NCI-H460 (cell line): ENCODE measurements at places on chromosomes 7 and 10. TPM values are rescaled to one million over a fixed set of nuclear protein-coding genes. Genes with fewer than 3 reads are reported as not detected.

- no peak for DNase-seq
Observed at GRCh38 chr10:61409157-61409556, 44.0 kb downstream of the TMEM26 start.

ZNF479 gene
- not detected in 2 replicates for total RNA-seq

- DNase-seq, result no peak
Observed at GRCh38 chr7:117165656-117166055, 157.2 kb downstream of the WNT2 start.

DNA sequence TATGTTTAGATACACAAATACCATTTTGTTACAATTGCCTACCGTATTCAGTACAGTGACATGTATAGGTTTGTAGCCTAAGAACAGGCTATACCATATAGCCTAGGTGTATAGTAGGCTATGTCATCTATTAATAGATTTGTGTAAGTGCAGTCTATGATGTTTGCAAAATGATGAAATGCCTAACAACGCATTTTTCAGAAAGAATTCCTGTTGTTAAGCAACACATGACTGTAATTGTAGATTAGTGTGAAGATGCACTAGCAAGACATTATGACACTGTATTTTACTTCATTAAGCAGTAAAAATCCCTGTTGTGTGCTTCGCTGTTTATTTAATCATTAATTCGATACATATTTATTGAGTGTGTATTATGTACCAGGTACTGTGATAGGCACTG is 446.0 kb downstream of the SUGCT start:
- no peak for DNase-seq

GRCh38 chr7:42278344-42278743 is 41.3 kb upstream of the GLI3 start:
- no peak for DNase-seq

PDGFA gene
- total RNA-seq, result 20.3 and 21.4 TPM in 2 replicates

CFAP43 gene
- 0.22 TPM in 1 of 2 replicates, not detected in the other for total RNA-seq

DNA sequence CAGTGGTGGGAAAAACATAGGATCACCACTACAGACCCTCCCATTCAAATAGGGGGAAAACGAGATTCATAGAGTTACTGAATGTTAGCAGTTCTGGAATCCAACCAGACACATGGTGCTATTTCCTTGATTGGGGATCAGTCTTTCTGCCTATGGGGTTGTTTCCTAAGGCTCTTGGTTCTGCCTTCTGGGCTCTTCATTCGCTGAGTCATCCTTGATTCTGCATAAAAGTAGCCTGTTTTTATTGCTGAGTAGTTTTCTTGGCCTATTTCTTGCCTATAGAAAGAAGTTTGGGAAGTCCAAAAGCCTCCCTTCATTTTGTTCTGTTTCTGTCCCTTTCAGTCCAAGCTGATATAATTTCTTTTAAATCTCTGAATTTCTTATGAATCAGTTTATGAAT is 99.3 kb upstream of the OIT3 start:
- peak; percentile 29 for DNase-seq

DGKI gene
- total RNA-seq, result 0.17 and 0.40 TPM in 2 replicates

DNA sequence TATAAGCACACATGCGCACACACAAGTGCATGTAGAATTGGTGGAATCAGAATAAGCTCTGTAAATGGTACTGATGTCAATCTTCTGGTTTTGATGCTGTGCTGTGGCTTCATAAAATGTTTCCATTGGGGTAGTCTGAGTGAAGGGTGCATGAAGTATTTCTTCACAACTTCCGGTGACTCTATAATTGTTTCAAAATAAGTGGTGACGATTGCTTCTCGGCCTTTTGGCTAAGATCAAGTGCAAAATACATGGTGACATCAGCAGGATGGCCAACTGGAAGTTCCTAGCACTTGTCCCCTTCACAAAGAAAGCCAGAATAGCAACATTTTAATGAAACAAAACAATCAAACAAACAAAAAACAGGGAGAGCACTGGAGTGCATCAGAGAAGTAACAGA is 41.6 kb upstream of the CAMK2B start:
- DNase-seq, result no peak

TMEM130 gene
- not detected in 2 replicates for total RNA-seq

CYP2C19 gene
- total RNA-seq, result not detected in 2 replicates

MEIG1 gene
- not detected in 2 replicates for total RNA-seq

DNA sequence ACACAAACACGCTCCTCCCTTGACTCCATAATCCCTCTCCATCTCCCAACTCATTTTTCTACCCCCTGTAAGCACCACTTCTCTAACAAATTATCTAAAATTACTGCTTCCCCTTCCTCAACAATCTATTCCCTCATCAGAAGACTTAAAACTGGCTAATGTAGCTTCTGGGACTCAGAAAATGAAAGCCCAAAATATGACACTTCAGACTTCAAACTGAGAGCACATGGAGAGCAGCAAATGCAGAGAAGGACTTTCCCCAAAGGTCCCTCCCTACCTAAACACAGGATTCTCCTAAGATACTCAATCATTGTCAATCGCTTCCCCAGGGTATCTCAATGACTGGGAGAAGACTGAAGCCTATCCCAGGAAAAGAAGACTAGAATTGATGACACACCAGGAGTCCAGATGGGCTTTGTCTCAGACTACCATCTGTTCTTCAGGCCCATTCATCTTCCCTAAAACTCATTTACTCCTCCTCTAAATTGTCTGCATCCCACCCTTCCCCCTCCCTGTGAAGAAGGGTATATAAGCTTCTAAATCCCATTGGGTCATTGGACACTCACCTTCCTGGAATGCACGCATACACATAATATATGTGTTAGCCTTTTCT is 39.2 kb downstream of the ST8SIA6 start:
- no peak for DNase-seq

OR2A1 gene
- total RNA-seq, result not detected in 2 replicates

GRCh38 chr7:149860821-149861727 is 12.7 kb upstream of the ATP6V0E2 start:
- DNase-seq, result no peak

DNA sequence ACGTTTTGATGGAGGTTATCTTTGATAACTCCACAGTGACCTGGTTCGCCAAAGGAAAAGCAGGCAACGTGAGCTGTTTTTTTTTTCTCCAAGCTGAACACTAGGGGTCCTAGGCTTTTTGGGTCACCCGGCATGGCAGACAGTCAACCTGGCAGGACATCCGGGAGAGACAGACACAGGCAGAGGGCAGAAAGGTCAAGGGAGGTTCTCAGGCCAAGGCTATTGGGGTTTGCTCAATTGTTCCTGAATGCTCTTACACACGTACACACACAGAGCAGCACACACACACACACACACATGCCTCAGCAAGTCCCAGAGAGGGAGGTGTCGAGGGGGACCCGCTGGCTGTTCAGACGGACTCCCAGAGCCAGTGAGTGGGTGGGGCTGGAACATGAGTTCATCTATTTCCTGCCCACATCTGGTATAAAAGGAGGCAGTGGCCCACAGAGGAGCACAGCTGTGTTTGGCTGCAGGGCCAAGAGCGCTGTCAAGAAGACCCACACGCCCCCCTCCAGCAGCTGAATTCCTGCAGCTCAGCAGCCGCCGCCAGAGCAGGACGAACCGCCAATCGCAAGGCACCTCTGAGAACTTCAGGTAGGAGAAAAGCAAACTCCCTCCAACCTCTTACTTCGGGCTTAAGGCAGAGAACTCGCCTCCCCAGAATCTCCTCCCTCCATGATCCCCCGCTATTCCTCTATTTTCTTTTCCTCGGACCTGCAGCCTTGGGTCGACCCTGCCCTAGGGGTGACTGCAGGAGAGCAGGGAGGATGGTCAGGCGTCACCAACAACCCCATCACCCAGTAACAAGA is at the start of gene SERPINE1:
TSS of gene SERPINE1 (plus strand) at position 454 of the 809 bp plus-strand sequence. CDS start 1,290 bp downstream, outside the sequence.
- DNase-seq, result peak; percentile 62

MSMB gene
- total RNA-seq, result not detected in 2 replicates

- DNase-seq, result no peak
Observed at GRCh38 chr7:155043756-155044155, 26.4 kb upstream of the HTR5A start.

- no peak for DNase-seq
Observed at GRCh38 chr7:68676813-68677535, 921.3 kb upstream of the AUTS2 start.

DNA sequence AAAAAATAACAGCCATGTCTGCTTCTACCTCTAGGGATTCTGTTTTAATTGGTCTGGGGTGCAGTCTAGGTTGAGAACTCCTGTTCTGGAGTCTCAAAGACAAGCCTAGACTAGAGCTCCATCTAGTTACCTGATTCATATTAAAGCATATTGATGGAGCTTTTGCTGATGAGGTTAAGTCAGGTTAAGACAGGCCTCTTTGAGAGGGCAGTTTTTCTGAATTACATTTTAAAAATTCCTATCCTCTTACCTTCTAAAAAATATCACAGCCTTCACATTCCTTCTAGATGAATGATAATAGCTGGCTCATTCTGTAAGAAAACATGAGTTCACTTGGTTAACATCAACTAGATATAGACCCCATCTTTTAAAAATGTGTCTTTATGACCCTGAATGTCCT is 28.9 kb downstream of the MGAM start:
- DNase-seq, result no peak

DNA sequence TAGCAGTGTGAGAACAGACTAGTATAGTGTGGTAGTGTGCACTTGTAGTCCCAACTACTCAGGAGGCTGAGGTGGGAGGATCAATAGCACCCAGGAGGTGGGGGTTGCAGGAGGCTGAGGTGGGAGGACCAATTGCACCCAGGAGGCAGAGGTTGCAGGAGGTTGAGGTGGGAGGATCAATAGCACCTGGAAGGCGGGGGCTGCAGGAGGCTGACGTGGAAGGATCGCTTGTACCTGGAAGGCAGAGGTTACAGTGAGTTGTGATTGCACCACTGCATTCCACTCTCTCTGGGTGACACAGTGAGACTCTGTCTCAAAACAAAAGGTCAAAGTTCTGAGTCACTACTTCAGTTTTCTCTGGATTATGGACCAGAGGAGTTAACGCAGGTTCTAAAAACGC is 22.6 kb upstream of the DIP2C start:
- no peak for DNase-seq

TAS2R41 gene
- not detected in 2 replicates for total RNA-seq

GRCh38 chr7:135714534-135715009 is 13.4 kb downstream of the SLC13A4 start:
- peak; percentile 46 for DNase-seq

SLC26A5 gene
- not detected in 2 replicates for total RNA-seq
